ENCODE measurements at places on chromosomes 12 and 14.

GRCh38 chr14:43140453-43140852, 1366.6 kb downstream of the FSCB start:
- no peak for DNase-seq

DNA sequence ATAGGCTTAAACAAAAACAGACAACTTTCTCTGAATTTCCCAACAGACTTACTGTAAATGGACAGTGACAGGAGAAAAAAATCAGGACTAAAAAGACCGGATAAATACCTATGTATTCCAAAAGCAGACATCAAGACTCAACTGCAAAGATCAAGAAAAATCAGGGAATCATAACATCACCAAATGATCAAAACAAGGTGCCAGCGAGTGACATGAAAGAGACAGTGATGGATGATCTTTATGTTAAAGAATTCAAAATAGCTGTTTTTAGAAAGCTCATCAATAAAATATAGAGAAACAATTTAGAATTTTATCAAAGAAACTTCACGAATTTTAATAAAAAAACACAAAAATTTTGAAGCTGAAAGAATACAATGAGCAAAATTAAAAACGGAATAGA, 952.5 kb upstream of the ATXN7L3B start:
- no peak for DNase-seq

DNA sequence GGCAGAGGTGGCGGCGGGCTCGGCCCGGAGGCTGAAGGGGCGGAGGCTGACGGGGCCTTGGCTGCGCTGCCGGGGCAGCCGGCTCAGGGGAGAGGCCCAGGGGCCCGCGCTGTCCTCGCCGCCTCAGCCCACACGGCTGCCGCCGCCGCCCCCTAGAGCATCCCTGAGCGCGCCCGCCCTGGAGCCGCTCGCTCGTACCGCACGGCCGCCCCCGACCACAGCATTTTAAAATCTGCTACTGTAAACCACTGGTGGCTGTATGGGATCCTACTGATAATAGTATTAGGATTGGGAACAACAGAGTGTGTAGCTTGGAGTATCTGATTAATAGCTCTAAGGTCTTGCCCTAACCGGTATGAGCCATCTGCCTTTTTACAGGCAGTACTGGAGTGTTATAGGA, 22.2 kb upstream of the EDDM3A start:
- no peak for DNase-seq

DNA sequence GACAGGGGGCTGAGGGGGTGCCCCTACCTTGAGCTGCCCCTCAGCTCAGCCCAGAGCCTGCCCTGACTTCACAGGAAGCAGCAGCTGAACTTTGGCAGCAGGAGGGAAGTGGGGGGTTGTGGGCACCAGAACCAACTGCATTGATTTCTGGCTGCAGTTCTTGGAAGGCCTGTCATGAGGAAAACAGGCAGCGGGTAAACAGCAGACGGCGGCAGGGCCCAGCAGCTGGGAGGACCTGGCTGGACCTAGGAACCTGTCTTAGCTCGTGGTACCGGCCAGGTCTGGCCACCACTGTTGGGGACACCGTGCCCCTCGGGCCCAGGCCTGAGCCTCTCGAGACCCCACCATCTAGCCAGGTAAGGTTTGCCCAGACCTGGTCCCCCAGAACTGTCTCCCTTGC, 154.2 kb upstream of the MYL2 start:
- DNase-seq: no peak

DNA sequence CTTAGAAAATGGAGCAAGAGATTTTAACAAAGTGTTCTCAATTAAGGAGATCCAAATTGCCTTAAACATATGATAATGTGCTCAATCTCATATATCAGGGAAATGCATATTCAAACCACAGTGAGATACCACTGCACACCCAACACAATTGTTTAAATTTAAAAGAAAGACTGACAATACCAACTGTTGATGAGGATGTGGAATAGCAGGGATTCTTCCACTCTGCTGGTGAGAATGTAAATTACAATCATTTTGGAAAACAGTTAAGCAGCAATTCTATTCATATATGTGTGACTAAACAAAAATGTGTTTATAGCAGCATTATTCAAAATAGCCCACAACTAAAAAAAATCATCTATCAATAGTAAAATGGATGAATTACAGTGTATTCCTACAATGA, 144.2 kb downstream of the KICS2 start:
- peak; percentile 35 for DNase-seq

- no peak for DNase-seq
Observed at GRCh38 chr14:99407416-99407815, 73.2 kb downstream of the SETD3 start.

DNA sequence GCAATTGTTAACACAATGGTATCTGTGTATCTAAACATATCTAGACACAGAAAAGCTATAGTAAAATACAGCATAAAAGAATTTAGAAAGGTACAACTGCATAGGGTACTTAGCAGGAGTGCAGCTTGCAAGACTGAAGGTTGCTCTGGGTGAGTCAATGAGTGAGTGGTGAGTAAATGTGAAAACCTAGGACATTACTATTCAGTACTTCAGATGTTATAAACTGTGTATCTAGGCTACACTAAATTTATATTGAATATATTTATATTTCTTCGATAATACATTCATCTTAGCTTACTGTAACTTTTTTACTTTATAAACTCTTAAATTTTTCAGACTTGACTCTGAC, 409.0 kb upstream of the DCN start:
- DNase-seq: no peak

DNA sequence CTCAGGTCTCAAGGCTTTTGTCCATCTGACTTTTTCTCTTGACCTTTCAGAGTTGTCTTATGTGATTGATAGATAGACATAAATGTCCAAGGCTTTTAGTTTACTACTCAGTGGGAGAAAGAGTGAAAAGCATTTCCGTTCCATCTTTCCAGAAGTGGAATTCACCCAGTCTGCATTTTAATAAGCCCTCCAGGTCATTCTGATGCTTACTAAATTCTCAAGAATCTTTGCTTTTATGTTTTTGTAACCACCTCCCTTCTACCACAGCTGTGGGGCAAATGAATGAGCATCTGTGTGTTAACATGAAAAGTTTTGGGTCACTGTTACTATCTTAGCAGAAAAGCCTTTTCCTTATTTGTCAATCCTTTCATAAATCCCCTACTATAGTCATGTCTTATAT, 251.4 kb downstream of the LRIG3 start:
- DNase-seq: peak; percentile 38

GRCh38 chr14:26846388-26846787, 248.6 kb upstream of the NOVA1 start:
- no peak for DNase-seq

- no peak for DNase-seq
Observed at GRCh38 chr12:68509242-68509641, 101.5 kb upstream of the RAP1B start.

DNA sequence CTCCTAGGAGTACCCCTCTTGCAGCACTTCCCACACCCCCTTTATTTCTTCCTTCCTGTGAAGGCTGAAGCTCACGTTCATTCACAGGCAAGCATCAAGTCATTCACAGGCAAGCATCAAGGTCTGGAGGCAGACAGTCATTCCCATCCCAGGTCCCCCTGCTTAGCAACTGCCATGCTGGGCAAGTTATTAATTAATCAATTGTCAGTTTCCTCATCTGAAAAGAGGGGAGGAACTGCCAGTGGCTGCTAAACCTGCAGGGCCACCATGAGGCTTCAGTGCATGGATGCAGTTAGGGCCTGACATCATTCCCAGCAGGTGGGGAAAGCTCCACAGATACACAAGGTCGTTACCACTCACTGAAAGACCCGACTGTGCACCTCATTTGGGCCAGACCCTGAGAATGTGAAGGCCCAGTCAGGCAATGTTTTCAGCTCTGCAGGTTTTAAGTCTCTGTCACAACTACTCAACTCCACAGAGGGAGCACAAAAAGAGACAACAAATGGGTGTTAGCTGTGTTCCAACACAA, 85.0 kb upstream of the GPR68 start:
- no peak for DNase-seq

Measured in GM23248 (cell line).